ENCODE measurements at places on chromosomes 2 and 18. TPM values are rescaled to one million over a fixed set of nuclear protein-coding genes. Genes with fewer than 3 reads are reported as not detected.

The COPS9 gene
- total RNA-seq: 18.5 TPM

The IL36A gene
- not detected for total RNA-seq

The CYRIA gene
- total RNA-seq: 7.2 TPM

The GBX2 gene
- total RNA-seq: 6.7 TPM

The SRD5A2 gene
- total RNA-seq: 0.72 TPM

The GALR1 gene
- 3.6 TPM for total RNA-seq

The AQP12A gene
- not detected for total RNA-seq

The SIGLEC15 gene
- total RNA-seq: 1.2 TPM

The SERPINB12 gene
- total RNA-seq: 0.96 TPM

The MYOM1 gene
- 42.6 TPM for total RNA-seq

The C2orf66 gene
- 0.48 TPM for total RNA-seq

The TANK gene
- total RNA-seq: 134 TPM

The PNKD gene
- 7.7 TPM for total RNA-seq

The SERPINB2 gene
- total RNA-seq: 39.2 TPM

The HEATR5B gene
- 16.9 TPM for total RNA-seq

The CPO gene
- not detected for total RNA-seq

The SCN9A gene
- 8.2 TPM for total RNA-seq

The KIAA2012 gene
- 1.7 TPM for total RNA-seq

The ABHD1 gene
- 1.2 TPM for total RNA-seq

The CLEC4F gene
- not detected for total RNA-seq

The COL4A3 gene
- 3.9 TPM for total RNA-seq

The SLC14A1 gene
- 15.2 TPM for total RNA-seq

DNA sequence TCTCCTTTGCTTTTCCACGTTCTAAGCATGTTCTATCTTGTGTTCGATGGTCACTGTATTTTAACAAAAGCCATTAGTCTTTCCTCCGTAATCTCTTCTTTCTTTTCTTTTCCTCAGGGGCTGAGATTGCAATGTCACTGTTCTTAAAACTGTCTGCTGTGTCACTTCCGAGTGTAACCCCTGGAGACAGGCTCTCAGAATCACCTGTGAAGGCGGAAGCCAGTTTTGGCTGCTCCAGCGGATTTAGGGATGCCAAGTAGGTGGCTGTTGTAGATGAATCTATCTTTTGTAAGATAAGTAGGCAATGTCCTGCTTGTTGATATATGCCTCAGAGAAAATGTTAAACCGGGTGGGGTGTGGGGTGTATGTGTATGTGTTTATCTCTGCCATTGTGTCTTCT lies 94.7 kb upstream of the L3MBTL4 start:
- no peak for DNase-seq

- DNase-seq: peak; percentile 79
Measured at GRCh38 chr2:238947920-238948710, 100.2 kb downstream of the TWIST2 start.

DNA sequence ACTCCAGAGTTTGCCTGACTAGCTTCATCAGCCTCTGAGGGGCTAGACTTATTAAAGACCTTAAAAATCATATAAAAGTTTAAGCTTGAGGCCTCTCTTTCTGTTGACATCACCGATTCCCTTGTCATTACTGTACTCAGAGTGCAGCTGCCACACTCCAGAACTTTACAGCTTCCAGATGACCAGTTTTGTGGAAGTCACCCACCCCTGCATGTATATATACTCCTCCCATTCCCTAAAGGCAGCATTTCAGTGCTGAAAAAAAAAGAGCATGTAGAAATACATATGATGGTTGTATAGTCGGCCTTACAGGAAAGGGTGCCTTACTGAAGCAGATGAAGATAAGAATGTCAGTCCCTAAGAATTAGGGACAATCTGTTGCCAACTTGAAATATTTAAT lies 117.3 kb downstream of the FEZ2 start:
- peak; percentile 24 for DNase-seq

- no peak for DNase-seq
Measured at GRCh38 chr2:143497726-143498125, 368.5 kb downstream of the ARHGAP15 start.

DNA sequence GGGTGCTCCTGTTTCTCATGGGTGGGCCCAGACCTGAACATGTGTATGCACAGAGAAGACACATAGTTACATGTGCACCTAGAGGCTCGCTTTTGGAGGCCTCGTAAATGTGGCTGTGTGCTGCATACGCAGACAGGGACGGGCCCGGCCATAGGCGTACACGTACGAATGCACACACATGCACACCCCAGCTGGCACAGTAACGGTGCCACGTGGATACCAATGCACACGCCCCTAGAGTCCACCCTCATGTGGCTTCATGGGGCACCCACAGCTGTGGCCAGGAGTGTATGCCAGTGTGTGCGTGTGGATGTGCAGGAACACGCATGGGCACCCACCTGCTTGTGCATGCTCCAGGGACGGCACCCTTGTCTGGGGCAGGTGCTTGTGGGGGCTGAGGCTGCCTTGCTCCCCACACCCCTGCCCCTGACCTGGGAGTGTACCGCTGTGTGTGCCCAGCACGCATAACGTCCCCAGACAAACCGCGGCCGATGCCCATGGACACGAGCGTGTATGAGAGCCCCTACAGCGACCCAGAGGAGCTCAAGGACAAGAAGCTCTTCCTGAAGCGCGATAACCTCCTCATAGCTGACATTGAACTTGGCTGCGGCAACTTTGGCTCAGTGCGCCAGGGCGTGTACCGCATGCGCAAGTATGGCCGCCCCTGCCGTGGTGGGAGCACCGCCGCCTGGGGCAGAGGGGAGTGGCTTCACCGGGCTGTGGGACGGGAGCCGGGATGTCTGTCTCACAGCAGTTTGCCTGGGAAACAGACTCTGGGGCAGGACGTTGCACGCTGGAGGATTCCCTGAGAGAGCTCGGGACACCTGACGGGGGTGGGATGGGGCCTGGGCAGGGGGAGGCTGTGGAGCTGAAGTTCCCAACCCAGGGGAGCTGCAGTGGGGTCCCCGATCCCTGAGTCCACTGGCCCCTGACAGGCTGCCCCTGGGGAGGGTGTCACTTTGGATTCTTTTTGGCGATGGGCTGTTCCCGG lies 21.0 kb downstream of the ZAP70 start:
- DNase-seq: no peak

- no peak for DNase-seq
Measured at GRCh38 chr18:9741793-9742523, 33.9 kb downstream of the RAB31 start.

DNA sequence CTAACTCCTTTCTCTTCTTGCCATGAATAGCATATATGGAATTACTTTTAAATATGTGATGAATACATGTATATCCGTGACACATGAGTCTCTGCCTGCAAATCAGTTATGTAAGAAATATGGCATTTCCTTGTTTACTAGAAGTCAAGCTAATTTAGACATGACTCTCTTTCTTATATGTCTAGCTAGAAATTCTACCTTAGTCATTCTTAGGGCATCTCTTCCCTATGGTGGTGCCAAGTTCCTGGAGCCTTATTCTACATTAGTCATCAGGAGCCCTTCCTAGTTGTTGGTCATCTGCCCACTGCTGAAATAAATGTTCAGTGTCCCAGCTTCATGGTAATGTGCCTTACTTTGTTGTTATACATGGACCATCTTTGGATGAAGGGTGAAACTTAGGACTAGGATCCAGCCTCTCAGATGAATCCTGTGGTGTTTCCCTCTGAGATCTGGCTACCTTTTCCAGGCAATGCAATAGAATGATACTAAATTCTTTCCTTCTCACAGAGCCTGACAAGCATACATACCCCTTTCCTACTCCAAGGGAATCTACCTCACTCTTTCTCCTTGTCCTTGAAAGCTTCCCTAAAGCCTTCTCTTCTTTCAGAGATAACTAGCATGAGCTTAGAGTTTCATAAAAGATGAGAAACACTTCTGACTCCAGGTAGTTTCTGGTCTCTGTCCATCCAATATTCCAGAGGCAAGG lies 415.3 kb upstream of the VWC2L start:
- no peak for DNase-seq

GRCh38 chr2:151790689-151791088 lies 37.5 kb downstream of the ARL5A start:
- DNase-seq: no peak

DNA sequence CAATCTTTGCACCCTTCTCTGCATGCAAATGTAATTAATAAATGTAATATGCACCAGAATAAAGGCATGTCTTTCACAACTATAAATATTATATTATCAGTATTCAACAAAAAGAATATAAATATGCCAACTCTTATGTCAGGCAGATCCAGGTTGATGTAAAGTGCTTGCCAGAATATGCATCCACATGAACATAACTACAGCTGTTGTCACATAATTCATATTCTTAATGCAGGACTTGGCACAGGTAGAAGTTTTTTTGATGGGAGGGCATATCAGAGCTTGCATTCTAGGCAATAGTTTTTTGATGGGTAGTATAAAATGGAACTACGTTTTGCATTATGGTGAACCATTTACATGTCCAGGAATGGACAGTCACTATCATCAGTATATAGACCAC lies 544.3 kb downstream of the ZNF804A start:
- DNase-seq: peak; percentile 8

- peak; percentile 5 for DNase-seq
Measured at GRCh38 chr2:234025891-234026401, 24.6 kb upstream of the SPP2 start.

DNA sequence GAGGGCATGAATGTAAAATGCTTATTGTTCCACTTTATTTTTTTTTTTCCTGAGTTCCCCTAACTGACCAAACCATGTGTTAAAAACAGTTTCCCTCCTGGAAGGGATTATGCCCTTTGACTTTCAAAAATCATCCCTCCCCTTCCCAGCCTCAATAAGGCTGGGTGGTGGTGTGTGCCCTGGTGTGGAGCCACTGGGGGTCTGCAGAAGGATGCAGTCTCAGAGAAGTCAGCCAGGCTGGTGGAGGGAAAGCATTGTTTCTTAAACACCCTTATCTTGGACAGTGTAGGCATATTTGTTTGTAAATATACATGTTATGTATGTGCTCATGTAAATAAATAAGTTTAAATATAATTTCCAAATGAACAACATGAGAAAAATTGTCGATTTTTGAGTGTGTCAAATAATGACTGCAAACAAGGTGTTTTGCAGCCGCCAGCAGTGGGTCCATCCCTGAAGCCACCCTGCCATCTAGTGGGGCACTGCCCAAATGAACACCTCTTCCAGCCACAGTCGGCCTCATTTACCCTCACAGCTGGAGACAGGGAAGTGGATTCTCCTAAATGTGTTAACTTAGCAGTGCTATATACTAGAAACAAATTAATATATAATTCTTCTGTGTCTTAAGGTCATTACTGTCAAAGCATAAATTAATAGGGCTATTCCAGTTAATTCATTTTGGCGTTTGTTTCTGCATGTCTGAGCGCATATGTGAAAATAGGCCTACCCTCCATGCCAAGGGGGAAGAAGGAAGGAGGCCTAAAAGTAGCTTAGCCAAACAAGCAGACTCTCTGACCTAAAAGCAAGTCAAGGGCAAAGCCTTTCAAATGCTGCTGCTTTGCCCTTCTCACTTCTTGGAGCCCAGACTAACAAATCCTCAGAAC lies 209.6 kb upstream of the PIK3C3 start:
- DNase-seq: peak; percentile 54

GRCh38 chr18:62651276-62652056 lies 63.9 kb upstream of the PHLPP1 start:
- DNase-seq: no peak

GRCh38 chr2:71637736-71638135 lies 184.4 kb downstream of the DYSF start:
- DNase-seq: no peak

- no peak for DNase-seq
Measured at GRCh38 chr2:238930216-238930615, 82.3 kb downstream of the TWIST2 start.

DNA sequence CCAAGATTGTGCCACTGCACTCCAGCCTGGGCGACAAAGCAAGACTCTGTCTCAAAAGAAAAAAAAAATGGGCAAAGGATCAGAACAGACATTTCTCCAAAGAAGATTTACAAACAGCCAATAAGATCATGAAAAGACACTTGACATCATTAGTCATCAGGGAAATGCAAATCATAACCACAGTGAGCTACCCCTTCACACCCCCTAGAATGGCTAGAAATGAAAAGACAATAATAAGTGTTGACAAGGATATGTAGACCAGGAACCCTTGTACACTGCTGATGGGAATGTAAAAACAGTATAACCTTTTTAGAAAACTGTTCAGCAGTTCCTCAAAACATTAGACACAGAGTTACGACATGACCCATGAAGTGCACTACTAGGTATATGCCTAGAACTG lies 18.4 kb upstream of the MTERF4 start:
- DNase-seq: no peak

- DNase-seq: no peak
Measured at GRCh38 chr2:36497570-36498163, 100.3 kb downstream of the FEZ2 start.

GRCh38 chr2:65487404-65487803 lies 55.0 kb upstream of the SPRED2 start:
- no peak for DNase-seq

GRCh38 chr2:60496475-60496874 lies 57.0 kb downstream of the BCL11A start:
- no peak for DNase-seq

DNA sequence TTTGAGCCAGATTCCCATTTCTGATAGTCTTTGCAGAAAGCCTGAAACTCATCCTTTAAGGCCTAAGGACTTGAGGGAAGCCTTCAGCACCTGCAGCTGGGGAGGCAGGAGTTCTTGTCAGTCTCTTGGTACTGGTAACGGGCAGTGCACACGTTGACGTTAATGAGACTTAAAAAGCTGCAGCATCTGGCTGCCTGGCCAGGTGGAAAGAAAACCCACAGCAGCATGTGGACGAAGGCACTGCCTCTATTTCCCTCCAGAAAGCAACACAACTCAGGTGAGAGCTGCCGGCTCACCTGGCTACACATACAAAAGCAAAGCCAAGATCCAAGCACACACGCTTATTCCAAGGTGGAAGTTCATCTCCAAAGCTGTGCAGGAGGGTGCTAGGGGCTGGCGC lies 178.8 kb downstream of the ANAPC1 start:
- no peak for DNase-seq

DNA sequence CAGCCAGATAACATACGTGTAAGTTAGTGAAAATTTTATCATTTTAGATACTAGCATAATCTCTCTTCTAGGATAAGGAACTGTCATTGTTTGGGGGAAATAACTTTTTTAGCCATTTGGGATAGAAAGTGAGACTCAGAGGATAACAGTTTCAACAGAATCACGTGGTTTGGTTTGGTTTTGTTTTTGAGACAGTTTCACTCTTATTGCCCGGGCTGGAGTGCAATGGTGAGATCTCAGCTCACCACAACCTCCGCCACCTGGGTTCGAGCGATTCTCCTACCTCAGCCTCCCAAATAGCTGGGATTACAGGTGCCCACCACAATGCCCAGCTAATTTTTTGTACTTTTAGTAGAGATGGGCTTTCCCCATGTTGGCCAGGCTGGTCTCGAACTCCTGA lies 323.2 kb upstream of the MEIS1 start:
- no peak for DNase-seq

DNA sequence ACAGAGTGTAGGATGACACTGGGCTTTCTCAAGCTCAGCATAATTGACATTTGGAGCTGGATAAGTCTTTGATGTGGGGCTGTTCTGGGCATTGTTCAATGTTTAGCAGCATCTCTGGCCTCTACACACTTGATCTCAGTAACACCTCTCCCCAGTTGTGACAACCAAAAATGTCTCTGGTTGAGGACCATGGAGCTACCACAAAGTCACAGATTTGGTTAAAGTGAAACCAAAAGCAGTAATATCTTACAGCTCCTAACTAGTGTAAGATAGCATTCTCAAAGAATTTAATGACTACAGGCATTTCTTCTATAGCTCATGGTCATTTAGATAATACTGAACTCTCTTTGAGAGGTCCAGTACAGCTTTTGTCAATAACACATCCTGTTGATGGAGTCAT lies 23.4 kb upstream of the PAX3 start:
- DNase-seq: no peak

- DNase-seq: no peak
Measured at GRCh38 chr2:8918412-8918811, 81.0 kb upstream of the KIDINS220 start.
